ENCODE measurements at places on chromosomes 2 and 18.

DNA sequence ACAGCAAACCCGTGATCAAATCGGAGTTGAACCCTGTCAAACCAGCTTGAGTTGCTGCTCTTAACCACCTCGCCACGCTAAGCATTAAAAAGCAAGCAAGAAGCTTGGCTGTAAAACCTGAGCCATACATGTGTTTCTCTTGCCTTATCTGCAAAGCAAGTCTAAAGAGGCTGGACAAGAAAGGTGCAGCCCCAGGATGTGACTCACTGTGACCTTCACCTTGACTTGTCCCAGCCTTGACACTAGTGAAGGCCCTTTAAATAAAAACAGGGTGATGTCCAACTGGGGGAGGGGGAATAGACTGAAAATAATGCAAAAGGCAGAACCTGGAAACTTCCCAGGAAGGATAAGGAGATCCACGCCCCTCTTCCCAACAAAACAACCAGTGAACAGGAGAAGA, 127.6 kb upstream of the NPAS2 start:
- no peak for DNase-seq

DNA sequence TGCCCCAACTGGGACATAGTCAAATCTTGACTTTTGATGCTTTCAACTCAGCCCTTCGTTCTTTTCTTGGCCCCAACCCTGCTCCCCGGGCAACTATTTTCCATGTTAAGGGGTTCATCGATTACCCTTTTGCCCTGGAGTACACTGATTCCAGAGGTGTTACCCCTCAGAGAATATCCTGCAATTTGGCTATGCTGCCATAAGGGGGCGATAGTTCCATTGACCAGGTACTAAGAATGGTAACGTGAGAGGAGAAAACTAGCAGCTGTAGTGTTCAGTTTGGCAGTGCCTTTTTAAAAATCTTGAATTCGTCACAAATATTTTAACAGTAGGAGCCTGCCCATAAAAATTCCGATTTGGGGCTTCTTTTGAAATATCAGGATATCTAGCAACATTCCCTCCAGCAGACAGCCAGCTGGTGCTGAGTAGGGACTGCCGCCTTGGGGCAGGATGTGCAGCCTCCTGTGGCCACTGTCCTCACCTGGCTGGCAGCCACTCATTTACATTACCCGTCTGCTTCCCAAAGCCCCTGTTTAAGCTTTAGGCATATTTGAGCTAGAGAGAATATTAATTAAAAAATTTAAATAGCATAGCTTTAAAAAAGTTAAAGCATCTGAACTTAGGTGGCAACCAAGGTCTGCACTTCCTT, 146.3 kb upstream of the SKOR2 start:
- peak; percentile 3 for DNase-seq

DNA sequence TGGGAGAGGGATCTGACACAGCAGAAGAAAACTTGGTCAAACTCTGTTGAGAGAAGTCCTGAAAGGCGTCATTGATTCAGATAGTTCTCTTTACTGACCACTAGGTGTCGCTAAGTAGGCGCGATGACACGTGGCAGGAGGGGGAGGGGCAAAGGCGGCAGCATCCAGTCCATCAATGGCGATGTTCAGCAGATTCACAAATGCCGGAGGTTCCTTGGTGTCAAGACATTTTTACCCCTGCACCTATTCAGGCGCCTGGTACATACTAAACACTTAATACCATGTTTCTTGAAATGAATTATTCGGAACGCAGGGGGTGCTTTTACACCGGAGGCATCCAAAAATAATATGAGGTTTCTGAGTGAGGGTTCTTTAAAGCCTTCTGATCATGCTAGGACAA, 3.0 kb upstream of the PLEK start:
- DNase-seq, result peak; percentile 83

- peak; percentile 53 for DNase-seq
Observed at GRCh38 chr18:7566567-7567473, at the start of gene PTPRM. PTPRM (plus strand) TSS chr18:7567316; CDS start chr18:7567819, 503 bp downstream.

DNA sequence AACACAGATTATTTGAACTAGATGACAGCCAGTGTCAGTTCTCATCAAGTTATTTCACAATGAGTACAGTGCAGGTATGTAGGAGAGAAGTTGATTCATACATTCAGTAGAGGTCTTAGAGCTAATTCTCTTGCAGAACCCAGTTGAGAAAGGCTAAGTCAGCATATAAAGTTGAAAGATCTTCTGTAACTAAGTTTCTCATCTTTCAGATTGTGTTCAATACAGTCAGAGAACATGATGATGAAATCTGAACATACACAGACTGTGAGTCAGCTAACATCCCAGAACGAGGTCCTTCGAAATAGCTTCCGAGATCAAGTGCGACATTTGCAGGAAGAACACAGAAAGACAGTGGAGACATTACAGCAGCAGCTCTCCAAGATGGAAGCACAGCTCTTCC, 41.9 kb upstream of the LIMS1 start:
- DNase-seq, result no peak

GRCh38 chr2:191740759-191741158, 62.8 kb downstream of the NABP1 start:
- no peak for DNase-seq

- peak; percentile 41 for DNase-seq
Observed at GRCh38 chr2:65129286-65129825, 550 bp downstream of the RAB1A start.

DNA sequence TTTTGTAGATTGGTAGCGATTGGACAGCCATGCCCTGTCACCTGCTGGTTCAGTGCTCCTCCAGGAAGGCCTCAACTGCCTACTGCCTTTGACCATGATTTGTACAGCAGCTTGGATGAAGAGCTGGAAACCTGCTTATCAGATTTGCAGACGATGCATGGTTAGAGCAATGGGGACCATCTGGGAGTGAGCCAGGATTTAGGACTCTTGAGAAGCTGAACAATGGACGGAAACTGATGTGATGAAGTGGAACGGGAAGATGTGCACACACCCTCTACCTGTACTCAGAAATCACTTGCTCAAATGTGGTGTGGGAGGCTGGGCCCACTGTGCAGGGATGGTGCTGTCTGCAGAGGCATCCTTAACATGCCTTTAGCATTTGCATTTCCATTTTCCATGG, 57.2 kb downstream of the NCK2 start:
- no peak for DNase-seq

- DNase-seq, result no peak
Observed at GRCh38 chr2:189521699-189522434, 58.7 kb downstream of the SLC40A1 start.

DNA sequence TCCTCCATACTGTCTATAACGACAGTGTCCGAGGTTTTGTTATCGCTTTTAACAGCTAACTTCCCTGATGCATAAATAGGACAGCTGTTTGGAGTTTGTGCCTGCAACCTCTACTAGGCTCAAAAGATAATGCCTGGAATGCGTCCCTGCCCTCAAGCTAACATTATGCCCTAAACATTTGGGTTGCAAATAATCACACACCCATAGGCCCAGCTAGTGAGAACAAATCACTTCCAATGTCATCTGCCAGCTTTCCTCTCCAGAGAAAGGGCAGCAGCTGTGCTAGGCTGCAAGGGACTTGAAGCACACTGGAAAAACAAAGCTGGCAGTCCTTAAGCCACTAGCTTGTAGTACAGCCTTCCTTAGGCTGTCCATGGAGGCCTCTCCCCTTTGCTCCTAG, 201.8 kb upstream of the LYPD1 start:
- DNase-seq, result no peak

DNA sequence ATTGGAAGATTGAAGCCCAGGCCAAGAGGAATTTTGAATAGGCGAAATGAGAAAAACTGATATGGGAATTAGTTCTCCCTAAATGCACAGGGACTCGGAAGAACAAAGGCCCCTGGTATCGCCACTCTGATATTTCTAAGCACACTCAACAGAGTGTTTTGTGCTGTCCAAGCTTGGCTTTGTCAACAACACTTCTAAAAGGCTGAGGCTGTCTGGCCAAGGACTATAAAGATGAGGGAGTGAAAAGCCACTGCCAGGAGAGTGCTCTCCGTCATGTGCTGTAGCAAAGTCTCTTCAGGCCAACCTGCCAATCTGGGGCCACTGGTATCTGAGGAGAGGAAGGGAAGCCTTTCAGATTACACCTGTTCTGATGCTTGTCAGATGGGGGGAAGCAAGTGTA, 611.2 kb upstream of the PIK3C3 start:
- DNase-seq, result no peak

DNA sequence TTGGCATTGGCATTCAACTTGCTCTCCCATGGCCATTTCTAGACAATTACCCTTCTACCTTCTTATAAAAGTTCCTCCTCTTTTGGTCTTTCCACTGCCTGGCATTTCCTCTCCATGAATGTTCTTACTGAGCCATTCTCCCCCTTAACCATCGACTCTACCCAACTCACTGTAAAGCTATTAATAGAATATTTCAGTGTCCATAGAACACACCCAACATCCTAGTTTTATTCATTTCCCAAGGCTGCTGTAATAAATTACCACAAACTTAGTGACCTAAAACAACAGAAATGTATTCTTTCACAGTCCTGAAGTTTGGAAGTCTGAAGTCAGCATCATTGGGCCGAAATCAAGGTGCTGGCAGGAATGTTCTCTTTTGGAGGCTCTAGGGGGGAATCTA, 170.0 kb upstream of the ATP5MC3 start:
- no peak for DNase-seq

- no peak for DNase-seq
Observed at GRCh38 chr2:79387431-79387830, 125.4 kb upstream of the CTNNA2 start.

GRCh38 chr2:61726456-61727209, 127.2 kb downstream of the FAM161A start:
- no peak for DNase-seq

GRCh38 chr2:94978917-94979316, 46.6 kb upstream of the MAL start:
- DNase-seq, result no peak

DNA sequence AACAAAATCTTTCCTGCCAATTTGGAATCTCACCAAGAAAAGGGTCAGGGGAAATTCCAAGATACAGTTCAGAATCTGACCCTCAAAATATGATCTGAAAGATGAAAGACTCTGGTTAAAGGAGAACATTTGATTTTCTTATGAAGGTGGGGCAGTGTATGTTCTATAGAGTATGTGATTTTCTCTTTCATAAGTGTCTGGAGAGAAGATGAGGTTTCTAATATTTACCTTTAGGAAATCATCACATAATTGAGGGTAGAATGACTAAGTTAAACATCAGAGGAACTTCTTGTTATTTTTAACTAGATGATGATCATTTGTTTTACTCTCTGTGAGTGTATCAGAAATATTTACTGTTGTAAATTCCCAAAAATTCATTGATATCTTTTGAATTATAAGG, 27.8 kb upstream of the MBOAT2 start:
- no peak for DNase-seq

GRCh38 chr18:51013259-51013658, 16.8 kb upstream of the SMAD4 start:
- DNase-seq, result no peak

Measured in activated CD4-positive, alpha-beta T cell treated with anti-CD3 and anti-CD28 coated beads, Interleukin-2, amount 50 U/mL, for 48 hours (primary cell).